ENCODE measurements at places on chromosomes 12 and 14.

GRCh38 chr12:124811633-124812032, 52.0 kb downstream of the SCARB1 start:
- DNase-seq: no peak

DNA sequence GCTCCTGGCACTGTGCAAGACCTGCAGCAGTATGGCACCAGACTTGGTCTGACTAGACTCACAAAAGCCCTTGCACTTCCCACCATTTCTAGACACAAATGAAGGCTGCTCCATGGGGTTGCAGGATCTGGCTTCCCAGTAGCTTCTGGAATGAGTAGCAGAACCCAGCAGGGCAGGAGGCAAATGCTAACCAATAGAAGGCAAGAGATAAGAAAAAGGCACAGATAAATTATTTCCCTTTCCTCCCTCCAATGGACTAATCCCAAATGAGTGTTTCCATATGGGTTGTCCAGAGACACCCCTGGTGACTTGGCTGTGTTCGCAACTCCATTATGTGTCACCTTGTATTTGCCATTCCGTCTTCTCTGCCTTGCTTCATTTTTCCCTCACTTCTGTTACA, 49.7 kb downstream of the KIF21A start:
- no peak for DNase-seq

GRCh38 chr14:100391724-100392123, 68.6 kb downstream of the SLC25A47 start:
- no peak for DNase-seq

GRCh38 chr12:68539615-68539952, 71.1 kb upstream of the RAP1B start:
- no peak for DNase-seq

DNA sequence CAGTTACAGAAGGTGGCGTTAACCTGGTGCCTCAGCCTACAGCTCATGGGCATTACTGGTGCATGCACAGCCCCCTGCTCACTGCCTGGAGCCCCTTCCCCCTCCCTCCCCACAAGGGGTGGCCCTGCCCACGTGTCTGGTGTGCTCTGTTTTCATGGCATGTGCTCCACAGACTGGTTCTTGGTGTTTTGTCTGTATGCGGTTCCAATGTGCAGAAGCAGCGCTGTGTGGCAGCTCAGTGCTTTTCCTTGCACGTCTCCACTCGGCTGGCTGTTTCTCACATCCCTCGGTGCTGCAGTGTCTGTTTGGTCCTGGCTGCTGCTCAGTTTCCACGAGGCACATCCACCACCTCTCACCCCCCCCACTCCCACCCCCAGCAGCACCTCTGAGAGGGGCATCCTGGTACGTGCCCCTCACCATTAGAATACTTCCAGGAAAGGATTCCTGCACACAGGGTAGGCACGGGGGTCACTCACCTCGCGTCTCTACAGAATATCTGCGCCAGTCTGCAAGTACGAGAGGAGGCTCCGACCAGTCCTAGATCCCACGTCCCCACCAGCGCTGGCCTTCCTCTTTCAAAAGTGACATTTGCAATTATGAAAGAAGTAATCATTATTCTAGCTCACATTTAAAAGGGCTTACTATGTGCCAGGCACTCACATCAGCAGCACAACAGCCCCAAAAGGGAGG, 27.1 kb downstream of the DIO3 start:
- no peak for DNase-seq
